ENCODE measurements at places on chromosomes 1 and 21. TPM values are rescaled to one million over a fixed set of nuclear protein-coding genes. Genes with fewer than 3 reads are reported as not detected.

The BCAR3 gene
- total RNA-seq = 0.29 TPM

The IL20 gene
- total RNA-seq = not detected

The F5 gene
- 58.2 TPM for total RNA-seq

The PAFAH2 gene
- total RNA-seq = 8.0 TPM

The FCMR gene
- total RNA-seq = 24.5 TPM

GRCh38 chr1:76239470-76239918 is 164.9 kb downstream of the ST6GALNAC3 start:
- no peak for DNase-seq

DNA sequence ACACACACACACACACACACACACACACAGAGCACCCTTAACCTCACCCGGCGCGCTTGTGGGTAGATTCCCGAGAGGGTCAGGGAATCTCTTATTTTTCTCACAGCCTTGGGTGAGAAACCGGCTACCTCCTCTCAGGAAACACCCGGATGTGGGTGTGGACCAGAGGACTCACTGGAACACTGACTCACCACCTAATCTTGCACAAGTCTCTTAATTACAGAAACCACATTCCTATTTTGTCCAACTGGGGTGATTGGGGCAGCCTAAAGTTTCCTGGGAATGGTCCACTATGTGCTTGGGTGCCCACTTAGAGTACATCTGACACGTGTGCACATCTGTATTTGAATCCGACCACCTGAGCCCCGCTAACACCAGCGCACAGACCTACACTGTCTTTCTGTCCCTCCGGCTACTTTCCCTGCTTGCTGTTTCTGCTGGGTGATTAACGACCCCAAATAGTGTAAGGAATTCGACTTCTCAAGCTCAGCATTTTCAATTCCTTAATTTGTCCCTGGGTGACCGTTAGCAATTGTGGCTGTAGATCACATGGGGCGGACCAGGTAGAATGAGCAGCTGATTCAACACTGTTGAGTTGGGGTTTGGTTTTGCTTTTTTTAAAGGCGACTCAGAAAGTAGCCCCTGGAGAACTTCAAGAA is 14.0 kb upstream of the TBX15 start:
- no peak for DNase-seq

The MAP10 gene
- 3.3 TPM for total RNA-seq

GRCh38 chr1:43035821-43036741 is 77.4 kb upstream of the SLC2A1 start:
- no peak for DNase-seq

The SPAG17 gene
- total RNA-seq = not detected

- no peak for DNase-seq
Observed at GRCh38 chr1:76371941-76372340, 297.4 kb downstream of the ST6GALNAC3 start.

- DNase-seq = no peak
Observed at GRCh38 chr1:95974586-95974985, 740.6 kb downstream of the RWDD3 start.

DNA sequence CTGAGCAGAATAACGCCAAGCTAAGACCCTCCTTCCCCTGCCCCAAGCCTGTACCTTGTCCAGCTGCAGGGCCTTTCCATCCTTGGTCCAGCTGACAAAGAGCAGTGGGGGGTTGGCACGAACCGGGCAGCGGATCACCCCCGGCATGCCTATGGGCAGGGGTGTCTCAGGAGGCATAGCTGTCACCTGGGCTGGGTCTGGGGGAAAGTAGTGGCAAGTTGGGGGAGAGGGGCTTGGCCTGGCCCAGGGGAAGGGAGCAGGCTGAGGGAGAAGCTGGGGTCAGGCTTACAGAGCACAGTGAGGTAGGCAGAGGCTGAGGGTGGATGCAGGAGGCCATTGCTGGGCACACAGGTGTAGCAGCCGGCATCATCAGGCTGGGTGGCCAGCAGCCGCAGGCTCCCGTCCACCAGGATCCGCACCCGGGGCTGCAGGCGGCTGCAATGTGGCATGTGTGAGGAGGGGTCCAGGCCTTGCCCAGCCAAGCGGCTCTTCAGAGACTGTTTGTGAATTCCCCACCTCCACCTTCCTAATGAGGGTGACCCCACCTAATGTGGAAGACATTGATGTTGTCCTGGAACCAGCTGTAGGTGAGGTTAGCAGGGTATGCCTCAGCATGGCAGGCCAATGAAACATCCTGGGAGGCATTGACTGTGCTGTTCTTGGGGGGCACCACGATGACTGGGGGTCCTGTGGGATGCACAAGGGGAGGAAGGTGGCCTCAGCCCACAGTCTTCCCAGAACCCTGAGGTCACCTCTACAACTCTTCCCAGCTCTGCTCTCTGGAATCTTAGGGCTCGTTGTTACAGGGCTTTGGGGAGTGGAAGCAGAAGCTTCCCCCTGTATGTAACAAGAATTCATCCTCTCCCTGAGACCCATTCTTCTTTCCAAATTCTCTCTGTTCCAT is 9.1 kb upstream of the TAGLN2 start:
- no peak for DNase-seq

The RGS13 gene
- not detected for total RNA-seq

GRCh38 chr1:174874331-174875053 is 125.3 kb upstream of the CACYBP start:
- DNase-seq = no peak

GRCh38 chr1:19007491-19008441 is 51.3 kb upstream of the IFFO2 start:
- no peak for DNase-seq

- no peak for DNase-seq
Observed at GRCh38 chr1:29909962-29910361, 673.6 kb downstream of the PTPRU start.

GRCh38 chr1:8679395-8679800 is 138.0 kb downstream of the RERE start:
- DNase-seq = no peak

DNA sequence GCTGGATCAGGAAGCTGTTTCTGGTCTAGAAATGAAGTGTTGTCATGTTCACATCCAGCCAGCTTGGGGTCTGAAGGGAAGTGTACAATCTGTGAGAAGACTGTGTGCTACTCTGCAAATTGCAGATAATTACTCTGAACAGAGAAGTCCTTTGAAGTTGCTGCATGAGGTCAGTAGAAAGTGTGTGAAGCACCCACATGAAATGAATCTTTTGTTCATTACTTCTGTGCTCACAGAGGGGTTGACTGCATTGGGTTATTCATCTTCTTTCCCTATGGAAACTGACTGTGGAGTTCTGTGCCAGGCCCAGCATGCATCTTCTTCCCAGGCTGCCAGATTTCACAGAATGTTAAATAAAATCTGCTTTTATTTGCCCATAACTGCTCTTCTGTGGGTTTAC is 47.1 kb downstream of the CTH start:
- no peak for DNase-seq

DNA sequence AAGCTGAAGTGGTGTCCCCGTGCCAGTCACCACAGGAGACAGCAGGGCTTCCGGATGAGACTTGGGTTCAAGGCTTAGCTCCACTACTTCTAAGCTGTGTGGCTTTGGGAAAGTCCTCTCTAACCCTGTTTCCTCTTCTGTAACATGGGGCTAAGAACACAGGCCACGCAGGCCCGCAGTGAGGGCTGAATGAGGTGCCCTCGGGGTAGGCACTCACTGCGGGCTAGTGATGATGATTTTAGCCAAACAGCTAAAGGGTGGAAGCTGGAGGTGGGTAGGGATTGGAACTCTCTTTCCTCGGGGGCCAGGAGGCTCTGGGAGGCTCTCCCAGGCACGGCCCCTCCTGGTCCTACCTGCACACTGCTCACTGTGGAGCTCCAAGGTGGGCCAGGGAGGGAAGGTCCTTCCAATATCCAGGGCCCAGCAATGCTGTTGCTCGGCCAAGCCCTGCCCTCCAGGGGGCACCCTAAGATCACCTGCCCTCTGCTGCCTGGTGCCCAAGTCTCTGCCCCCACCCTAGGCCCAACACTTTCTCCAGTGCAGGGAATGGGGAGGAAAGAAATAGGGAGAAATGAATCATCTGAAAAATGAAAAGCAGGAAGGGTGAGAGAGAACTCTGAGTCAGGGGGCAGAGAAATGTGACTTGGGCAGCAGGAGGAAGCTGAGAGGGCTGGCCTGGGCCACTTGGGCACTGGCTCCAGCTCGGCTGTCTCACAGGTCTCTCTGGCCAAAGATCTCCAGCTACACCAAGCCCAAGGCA is 19.2 kb upstream of the EVA1B start:
- peak; percentile 37 for DNase-seq

- no peak for DNase-seq
Observed at GRCh38 chr21:16007943-16008342, 278.2 kb downstream of the USP25 start.

The SERPINC1 gene
- not detected for total RNA-seq

DNA sequence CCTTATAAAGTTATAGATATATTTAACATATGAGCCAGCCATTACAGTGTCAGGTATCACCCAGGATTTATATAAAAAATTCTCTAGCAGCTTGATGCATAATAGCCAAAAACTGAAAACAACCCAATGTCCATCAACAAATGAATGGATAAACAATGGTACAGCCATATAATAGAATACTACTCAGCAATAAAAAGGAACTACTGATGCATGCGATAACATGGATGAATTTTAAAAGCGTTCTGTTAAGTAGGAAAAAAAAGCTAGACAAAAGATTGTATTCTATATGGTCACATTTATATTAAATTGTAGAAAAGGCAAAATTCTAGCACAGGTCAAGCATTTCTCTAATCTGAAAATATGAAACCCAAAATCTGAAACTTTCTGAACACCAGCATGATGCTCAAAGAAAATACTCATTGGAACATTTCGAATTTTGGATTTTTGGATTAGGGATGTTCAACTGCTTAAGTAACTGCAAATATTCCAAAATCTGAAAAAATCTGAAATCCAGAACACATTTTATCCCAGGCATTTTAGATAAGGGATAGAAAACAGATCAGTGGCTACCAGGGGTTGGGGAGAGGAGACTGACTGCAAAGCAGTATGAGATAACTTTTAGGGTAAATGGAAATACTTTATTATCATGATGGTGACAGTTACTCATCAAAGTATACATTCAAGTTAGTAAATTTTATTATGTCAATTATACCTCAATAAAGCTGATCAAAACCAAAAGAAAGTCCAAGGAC is 22.0 kb downstream of the SLC16A1 start:
- DNase-seq = no peak

- DNase-seq = no peak
Observed at GRCh38 chr1:108815566-108815965, 41.3 kb downstream of the AKNAD1 start.

The CR1 gene
- total RNA-seq = not detected

The KRTAP10-1 gene
- not detected for total RNA-seq

The NIBAN1 gene
- total RNA-seq = 19.0 TPM

DNA sequence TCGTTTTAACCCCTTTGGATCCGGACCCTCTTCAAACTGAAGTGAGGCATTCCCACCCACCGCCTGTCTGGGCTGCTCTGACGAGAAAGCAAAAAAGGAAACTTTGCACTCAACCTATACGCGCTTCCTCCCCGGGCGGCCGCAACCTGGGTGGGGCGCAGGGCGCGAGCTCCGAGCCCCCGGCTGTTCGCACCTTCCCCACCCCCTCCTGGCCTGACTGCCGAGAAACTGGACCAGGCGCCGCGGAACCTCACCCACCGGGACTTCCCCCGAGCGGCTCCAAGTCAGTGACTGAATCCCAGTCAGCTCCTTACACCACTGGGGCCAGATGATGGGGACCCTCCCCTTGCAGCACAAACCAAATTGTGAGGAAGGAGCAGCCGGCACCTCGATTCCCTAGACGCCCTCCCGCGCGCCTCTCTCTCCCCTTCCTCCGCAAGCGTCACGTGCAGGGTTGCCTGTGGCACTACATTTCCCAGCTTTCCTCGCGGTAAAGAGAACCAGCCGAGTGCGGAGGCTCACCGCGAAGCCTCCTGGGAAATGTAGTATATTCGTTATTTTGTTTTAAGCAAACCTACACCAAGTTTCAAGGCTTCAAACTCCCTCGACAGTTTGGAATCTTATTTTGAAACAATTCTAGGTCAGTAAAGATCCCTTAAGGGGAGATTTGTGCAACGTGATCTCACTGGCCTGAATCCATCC is at the start of gene RAB29:
Gene RAB29 (minus strand): TSS at position 468 of the 702 bp plus-strand sequence. CDS start 526 bp downstream, outside the sequence.
- peak; percentile 82 for DNase-seq

The CLSTN1 gene
- 48.0 TPM for total RNA-seq

GRCh38 chr1:2413495-2414296 is 1.3 kb upstream of the PEX10 start:
- DNase-seq = peak; percentile 9

- no peak for DNase-seq
Observed at GRCh38 chr1:86335916-86336315, 60.2 kb downstream of the ODF2L start.

DNA sequence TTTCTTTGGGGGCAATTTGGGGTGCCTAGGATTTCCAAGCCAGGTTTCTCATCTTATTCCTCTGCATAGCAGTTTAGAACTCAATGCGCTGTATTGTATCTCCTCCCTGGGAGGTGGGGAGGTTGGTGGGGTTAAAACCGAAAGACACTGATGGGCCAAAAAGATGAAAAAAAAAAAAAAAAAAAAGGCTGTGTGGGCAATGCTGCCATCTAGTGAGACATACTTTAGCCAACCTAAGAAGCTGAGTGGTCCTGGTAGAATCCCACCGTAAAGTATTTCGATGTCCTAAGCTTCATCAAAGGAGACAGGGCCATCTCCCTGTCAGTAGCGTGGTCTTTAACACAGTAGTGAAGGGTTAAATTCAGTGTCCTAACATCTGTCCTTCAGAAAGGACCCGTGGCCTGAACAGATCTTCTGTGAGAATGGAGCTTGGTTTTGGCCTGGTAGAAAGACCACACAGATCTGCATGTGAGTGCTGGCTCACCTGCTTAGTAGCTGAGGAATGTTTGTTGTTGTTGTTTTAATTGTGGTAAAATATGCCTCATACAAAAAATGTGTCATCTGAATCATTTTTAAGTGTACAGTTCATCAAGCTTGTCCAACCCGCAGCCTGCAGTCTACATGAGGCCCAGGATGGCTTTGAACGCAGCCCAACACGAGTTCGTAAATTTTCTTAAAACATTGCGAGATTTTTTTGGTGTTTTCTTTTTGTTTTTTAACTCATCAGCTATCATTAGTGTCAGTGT is 226.2 kb downstream of the KIF26B start:
- no peak for DNase-seq

DNA sequence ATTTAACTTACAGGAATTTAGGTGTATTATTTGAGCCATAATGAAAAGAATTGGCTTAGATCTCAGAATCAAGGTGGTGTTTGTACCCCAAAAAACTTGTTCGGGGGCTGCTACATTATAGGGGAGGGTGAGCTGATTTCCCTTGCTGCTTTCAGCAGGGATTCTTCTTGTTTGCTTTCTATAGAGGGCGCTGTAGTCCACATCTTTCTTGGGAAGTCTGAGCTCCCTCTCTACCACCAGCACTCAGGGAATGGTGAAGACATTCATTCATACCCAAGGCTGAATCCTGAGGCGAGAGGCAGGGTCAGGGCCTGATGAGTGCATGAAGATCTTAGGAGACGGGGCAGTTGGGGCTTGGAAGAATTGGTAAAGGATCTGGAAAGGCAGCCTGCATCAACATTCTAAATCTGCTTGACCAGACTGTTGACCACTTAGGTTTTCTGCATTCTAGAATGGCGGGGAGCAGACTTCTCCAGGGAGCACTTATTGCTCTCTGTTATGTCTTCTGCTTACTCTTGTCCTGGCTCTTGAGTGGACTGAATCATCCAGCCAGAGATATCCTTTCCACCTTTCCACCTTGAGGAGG is 18.9 kb downstream of the SPATA46 start:
- no peak for DNase-seq

The NT5C1A gene
- 2.8 TPM for total RNA-seq

- no peak for DNase-seq
Observed at GRCh38 chr1:93623436-93623835, 58.2 kb downstream of the BCAR3 start.
